ENCODE measurements at places on chromosomes 16 and 17. TPM values are rescaled to one million over a fixed set of nuclear protein-coding genes. Genes with fewer than 3 reads are reported as not detected.

The EPX gene
- not detected for total RNA-seq

The SLC52A1 gene
- total RNA-seq = 0.25 TPM

The BEAN1 gene
- not detected for total RNA-seq

The CDRT15L2 gene
- not detected for total RNA-seq

The GHDC gene
- total RNA-seq = 8.4 TPM

The SLC12A3 gene
- not detected for total RNA-seq

The STH gene
- not detected for total RNA-seq

The BCO1 gene
- total RNA-seq = 1.1 TPM

The OTOP2 gene
- not detected for total RNA-seq

The CD79B gene
- total RNA-seq = 0.35 TPM

GRCh38 chr17:45311760-45312476 is 4.9 kb downstream of the MAP3K14 start:
- DNase-seq = peak; percentile 51
- H3K4me3 ChIP-seq = no peak overlapping the region
- peaks cover 3% of the 10 kb centered on the region for H3K4me1 ChIP-seq
- H3K27ac ChIP-seq = no peak overlapping the region

- DNase-seq = peak; percentile 93
- H3K4me1 ChIP-seq = no peaks in the 10 kb centered on the region
- H3K27ac ChIP-seq = no peak overlapping the region
- H3K36me3 ChIP-seq = no peaks in the 10 kb centered on the region
Measured at GRCh38 chr16:67155295-67156142, 4.2 kb downstream of the TRADD start.

DNA sequence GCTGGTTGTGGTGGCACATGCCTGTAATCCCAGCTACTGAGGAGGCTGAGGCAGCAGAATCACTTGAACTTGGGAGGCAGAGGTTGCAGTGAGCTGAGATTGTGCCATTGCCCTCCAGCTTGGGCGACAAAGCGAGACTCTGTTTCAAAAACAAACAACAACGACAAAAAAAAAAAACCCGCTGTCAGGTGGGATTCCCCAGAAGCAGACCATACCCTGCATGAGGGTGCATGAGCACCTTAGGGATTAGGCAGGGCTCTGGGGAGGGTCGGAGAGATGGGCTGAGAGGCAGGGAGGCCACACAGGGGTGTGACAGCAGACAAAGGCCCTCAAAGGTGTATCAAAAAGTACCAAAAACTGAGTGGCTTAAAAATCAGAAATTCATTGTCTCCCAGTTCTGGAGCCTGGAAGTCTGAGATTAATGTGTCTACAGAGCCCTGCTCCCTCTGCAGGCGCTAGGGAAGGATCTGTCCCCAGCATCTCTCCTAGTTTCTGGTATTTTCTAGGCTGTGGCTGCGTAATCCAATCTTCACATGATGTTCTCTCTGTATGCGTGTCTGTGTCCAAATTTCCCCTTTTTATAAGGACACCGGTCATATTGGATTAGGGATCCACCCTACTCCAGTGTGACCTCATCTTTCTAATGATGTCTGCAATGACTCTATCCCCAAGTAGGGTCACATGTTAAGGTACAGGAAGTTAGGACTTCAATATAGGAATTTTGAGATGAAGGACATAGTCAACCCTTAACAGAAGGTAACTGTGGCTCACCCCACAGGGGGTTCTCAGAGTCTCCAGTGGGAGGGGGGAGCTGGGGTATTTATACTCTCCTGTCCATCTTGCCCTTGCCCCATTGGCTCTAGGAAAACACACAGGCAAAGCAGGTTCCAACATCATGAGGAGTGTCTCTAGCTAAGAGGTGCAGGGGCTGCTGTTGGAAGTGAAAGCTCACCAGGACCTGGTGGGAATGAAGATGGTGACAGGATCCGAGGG is 13.6 kb upstream of the TVP23A start:
- no peak overlapping the region for H3K4me3 ChIP-seq
- no peaks in the 10 kb centered on the region for H3K4me1 ChIP-seq
- no peaks in the 10 kb centered on the region for H3K27me3 ChIP-seq
- H3K36me3 ChIP-seq = no peaks in the 10 kb centered on the region

GRCh38 chr17:34246881-34247280 is 8.2 kb upstream of the CCL2 start:
- DNase-seq = no peak
- no peaks in the 10 kb centered on the region for H3K27me3 ChIP-seq
- H3K4me1 ChIP-seq = peaks cover 10% of the 10 kb centered on the region
- no peaks in the 10 kb centered on the region for H3K36me3 ChIP-seq
- H3K27ac ChIP-seq = no peak overlapping the region

DNA sequence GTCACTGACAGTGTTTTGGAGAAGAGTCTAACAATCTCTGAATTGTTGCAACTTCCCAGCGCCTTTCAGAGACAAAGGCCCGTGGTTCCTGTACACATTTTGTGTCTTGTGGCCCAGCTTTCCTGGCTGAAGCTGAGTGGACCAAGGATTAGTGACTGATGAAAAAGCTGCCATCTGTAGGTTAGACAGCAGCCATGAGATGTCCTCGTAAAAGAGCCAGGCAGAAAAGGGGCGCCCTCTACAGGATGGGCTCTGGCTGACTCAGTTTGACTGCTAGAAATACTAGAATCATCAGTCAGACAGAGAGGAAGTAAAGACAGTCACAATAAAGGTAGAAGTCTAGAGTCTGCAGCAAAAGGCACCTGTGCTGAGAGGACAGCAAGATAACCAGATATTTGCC is 26.5 kb upstream of the NF1 start:
- H3K36me3 ChIP-seq = no peaks in the 10 kb centered on the region
- no peaks in the 10 kb centered on the region for H3K4me1 ChIP-seq
- no peaks in the 10 kb centered on the region for H3K27me3 ChIP-seq

- H3K27ac ChIP-seq = peak overlapping the region; percentile 1
- H3K4me1 ChIP-seq = no peaks in the 10 kb centered on the region
- H3K27me3 ChIP-seq = no peaks in the 10 kb centered on the region
Measured at GRCh38 chr17:19948116-19948943, 29.3 kb downstream of the AKAP10 start.

DNA sequence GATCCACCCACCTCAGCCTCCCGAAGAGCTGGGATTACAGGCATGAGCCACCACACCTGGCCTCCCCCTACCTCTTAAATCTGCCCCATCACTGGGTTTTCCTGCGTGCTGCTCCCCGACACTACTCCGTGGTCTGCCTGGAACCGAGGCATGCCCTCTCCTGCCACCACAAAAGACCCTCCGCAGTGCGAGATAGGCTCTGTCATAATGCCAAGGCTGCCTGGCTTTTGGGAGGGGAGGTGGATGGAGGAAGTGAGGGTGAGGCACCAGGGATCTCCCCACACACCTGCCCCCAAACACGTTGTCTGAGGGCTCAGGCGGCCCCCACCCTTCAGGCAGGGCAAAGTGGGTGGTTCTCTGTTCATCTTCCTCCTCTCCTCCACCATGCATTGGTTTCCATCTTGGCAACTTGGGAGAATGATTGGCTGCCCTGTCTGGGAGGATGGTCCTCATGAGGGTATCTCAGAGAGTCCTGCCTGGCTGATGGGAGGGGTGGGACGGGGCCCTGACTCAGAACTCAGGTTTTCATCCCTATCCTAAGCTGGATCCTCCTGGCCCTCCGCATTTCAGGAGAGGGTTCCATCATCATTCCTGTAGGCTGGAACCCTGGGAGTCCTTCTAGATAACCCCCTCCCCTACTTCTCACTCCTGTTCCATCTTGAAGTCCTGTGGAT is 23.2 kb downstream of the IGFBP4 start:
- no peak for DNase-seq
- H3K27me3 ChIP-seq = no peaks in the 10 kb centered on the region
- no peaks in the 10 kb centered on the region for H3K4me1 ChIP-seq

DNA sequence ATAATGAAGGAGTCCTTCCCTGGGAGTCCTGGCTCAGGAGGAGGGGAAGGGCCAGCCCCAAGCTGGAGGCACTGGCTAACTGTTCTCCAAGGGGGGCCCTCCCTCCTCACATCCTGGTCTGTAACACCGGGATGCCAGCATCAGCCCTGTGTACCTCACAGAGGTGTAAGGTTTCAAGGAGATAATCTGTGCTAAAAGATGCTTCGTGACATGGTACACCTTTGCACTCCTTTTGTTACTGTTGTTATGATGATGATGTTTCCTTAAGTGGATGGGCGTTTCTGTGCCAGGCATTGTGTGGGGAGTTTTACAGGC is 236.7 kb upstream of the TNRC6C start:
- H3K36me3 ChIP-seq = no peaks in the 10 kb centered on the region
- no peak overlapping the region for H3K27ac ChIP-seq
- H3K27me3 ChIP-seq = no peaks in the 10 kb centered on the region
- no peak overlapping the region for H3K4me3 ChIP-seq
- H3K4me1 ChIP-seq = no peaks in the 10 kb centered on the region

DNA sequence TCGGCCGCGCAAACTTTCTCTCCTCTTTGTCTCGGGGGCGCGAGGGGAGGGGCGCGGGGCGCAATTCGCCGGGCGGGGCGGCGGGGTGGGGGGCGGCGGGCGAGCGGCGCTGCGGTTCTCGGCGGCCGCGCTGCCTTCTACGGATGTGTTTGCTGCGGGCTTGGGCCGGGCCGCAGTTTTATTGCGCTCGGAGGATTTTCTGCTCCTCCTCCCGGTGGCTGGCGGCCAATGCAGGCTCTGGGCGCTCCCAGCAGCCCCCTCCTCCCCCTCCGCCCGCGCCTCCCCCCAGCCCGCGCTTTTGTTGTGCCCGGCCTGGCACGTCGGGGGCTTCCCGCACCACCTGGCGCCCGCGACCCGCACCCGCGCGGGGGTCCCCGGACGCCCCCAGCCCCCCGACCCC is at the start of gene TIMP2:
TIMP2 (minus strand) TSS at position 154 of the 400 bp plus-strand sequence. CDS start 299 bp downstream, outside the sequence.
- H3K27ac ChIP-seq = peak within 1 kb of the TSS; percentile 66
- H3K4me3 ChIP-seq = peak within 1 kb of the TSS; percentile 82
- H3K36me3 ChIP-seq = no peaks in the 10 kb centered on the region
- no peaks in the 10 kb centered on the region for H3K4me1 ChIP-seq
- no peaks in the 10 kb centered on the region for H3K27me3 ChIP-seq

- peak; percentile 73 for DNase-seq
- H3K4me1 ChIP-seq = no peaks in the 10 kb centered on the region
- no peaks in the 10 kb centered on the region for H3K36me3 ChIP-seq
- no peak overlapping the region for H3K4me3 ChIP-seq
Measured at GRCh38 chr16:8712589-8713361, 38.4 kb downstream of the ABAT start.

DNA sequence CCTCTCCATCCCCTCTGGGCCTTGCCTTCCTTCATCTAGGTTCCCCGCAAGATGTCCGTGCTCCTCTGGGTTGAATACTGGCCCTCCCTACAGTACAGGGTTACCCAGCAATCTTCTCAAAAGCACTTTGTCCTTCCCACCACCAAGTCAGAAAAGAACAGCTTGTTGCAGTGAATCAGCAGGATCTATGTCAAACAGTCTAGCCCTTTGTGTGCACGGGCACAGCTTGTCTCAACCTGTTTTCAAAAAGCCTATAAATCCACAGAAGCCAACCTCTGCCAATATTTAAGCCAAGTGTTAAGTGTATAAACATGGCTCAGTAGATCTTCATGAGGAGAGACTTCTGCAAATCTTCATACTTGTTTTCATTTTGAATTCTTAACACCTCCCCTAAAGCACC is 25.2 kb downstream of the C17orf67 start:
- H3K27me3 ChIP-seq = no peaks in the 10 kb centered on the region
- no peak for DNase-seq
- no peaks in the 10 kb centered on the region for H3K36me3 ChIP-seq
- H3K27ac ChIP-seq = no peak overlapping the region
- peaks cover 7% of the 10 kb centered on the region for H3K4me1 ChIP-seq

DNA sequence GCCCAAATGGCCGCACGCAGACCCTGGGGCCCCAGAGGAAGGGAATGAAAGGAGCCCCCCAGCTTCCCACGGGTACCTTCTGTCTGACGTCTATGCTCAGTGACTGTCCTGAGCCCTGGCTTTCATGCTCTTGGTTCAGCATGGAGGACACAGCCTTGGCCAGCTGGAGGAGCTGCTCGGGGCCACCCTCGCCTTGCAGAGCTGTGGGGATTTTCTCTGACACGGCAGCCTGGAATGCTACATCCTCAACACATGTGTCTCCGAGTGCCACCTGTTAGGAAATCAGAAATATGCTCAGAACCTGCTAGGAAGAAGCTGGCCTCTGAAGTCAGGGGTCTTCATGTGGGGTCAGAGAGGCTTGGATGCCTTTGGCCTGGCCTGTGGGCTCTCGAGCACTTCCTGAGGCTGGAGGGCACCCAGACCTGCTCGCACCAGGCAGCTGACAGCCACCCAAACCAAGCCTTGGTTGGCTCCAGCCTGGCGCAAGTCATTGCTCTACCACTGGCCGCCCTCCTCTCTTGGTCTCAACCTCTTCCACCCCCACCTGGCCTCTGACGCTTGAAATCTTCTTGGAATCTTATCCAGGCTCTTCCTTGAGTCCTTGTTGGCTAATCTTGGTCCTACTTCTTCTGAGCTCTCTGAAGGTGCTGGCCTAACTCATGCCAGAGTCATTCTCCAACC is 63.7 kb upstream of the BCO1 start:
- H3K4me1 ChIP-seq = no peaks in the 10 kb centered on the region
- H3K36me3 ChIP-seq = no peaks in the 10 kb centered on the region
- no peak overlapping the region for H3K4me3 ChIP-seq
- no peak overlapping the region for H3K27ac ChIP-seq
- DNase-seq = no peak

- H3K4me3 ChIP-seq = no peak overlapping the region
- H3K27me3 ChIP-seq = no peaks in the 10 kb centered on the region
- DNase-seq = peak; percentile 79
- H3K27ac ChIP-seq = peak overlapping the region; percentile 49
- H3K36me3 ChIP-seq = peaks cover 59% of the 10 kb centered on the region
- H3K4me1 ChIP-seq = peaks cover 34% of the 10 kb centered on the region
Measured at GRCh38 chr17:49055181-49055927, 58.2 kb downstream of the IGF2BP1 start.

DNA sequence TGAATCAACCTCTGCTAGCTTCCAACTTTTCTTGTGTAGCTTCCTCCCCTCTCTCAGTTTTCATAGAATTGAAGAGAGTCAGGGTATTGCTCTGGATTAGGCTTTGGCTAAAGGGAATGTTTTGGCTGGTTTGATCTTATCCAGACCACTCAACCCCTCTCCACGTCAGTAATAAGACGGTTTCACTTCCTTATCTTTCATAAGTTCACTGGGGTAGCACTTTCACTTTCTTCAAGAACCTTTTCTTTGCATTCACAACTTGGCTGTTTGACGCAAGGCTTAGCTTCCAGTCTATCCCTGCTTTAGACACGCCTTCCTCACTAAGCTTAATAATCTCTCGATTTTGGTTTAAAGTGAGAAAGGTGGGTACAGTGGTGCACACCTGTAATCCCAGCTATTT is 29.7 kb upstream of the OR1A2 start:
- no peaks in the 10 kb centered on the region for H3K36me3 ChIP-seq
- H3K27me3 ChIP-seq = no peaks in the 10 kb centered on the region
- H3K4me3 ChIP-seq = no peak overlapping the region
- H3K27ac ChIP-seq = no peak overlapping the region
- no peaks in the 10 kb centered on the region for H3K4me1 ChIP-seq
- no peak for DNase-seq

GRCh38 chr17:63838631-63839171 is 3.8 kb downstream of the SMARCD2 start:
- H3K27ac ChIP-seq = peak overlapping the region; percentile 53
- H3K27me3 ChIP-seq = no peaks in the 10 kb centered on the region
- H3K4me1 ChIP-seq = peaks cover 10% of the 10 kb centered on the region
- H3K4me3 ChIP-seq = no peak overlapping the region
- H3K36me3 ChIP-seq = peaks cover 16% of the 10 kb centered on the region

All from endodermal cell (in vitro differentiated cells).